Transverse colon (tissue), 4 donors: ENCODE measurements at places on chromosomes 5 and 9. TPM values are rescaled to one million over a fixed set of nuclear protein-coding genes. Genes with fewer than 3 reads are reported as not detected.

The TTC16 gene
- not detected for total RNA-seq

The LIFR gene
- 14.3 TPM for total RNA-seq

DNA sequence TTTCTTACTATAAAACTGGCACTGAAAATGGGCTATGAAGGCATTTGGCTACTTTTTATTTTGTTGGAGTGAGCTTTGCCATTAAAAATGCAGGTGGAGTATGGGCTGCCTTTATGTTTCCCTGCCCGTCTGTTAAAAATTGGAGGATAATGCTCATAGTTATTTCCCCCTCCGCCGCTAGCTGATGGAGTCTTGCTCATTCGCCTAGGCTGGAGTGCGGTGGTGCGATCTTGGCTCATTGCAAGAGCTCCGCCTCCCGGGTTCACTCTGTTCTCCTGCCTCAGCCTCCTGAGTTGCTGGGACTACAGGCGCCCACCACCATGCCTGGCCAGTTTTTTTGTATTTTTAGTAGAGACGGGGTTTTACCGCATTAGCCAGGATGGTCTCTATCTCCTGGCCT is 8.6 kb downstream of the G3BP1 start:
- no peaks in the 10 kb centered on the region for H3K36me3 ChIP-seq
- no peaks in the 10 kb centered on the region for H3K27me3 ChIP-seq
- H3K4me3 ChIP-seq = no peak overlapping the region
- H3K27ac ChIP-seq = no peak overlapping the region

DNA sequence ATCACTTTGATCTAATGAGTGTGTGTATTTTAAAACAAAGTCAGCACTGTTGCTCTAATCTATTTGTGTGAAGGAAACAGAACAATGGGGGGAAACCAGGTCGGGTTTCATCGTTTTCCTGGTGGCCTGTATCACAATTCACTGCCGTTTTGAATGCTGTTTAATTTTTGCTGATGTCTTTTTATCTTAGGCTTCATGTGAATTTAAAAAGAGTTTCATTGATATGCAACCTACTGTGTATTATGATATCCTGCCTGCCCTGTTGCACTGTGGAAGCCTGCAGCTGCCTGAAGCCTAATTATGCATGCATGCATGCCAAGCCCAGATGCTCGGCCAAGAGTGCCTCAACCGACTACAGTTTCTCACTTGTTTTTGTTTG is 307.5 kb downstream of the ZNF608 start:
- no peak overlapping the region for H3K27ac ChIP-seq
- DNase-seq = no peak
- no peak overlapping the region for H3K4me3 ChIP-seq
- no peaks in the 10 kb centered on the region for H3K36me3 ChIP-seq

The NSMF gene
- total RNA-seq = 54.0 TPM

The DMRT2 gene
- 1.8 TPM for total RNA-seq

The SLC22A4 gene
- 48.3 TPM for total RNA-seq

The ASPN gene
- 4.4 TPM for total RNA-seq

DNA sequence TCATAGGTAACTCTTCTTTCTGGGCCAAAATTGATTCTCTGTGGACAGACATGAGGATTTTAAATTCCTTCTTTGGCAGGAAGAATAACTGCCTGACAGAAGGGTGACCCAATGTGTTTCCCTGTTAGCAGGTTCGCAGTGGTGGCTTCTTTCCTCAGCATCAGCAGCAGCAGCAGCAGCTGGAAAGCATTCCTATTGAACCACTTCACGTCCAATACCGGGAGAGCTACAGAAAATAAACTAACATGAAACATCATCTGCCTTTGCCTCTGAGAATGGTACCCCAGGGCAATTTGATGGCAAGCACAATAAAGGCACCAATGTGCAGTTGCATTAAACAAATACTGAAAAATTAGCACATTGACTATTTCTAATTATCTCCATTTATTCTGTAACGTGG is 214.5 kb downstream of the TMEM167A start:
- H3K4me1 ChIP-seq = no peaks in the 10 kb centered on the region
- no peak overlapping the region for H3K4me3 ChIP-seq
- no peaks in the 10 kb centered on the region for H3K27me3 ChIP-seq
- H3K36me3 ChIP-seq = no peaks in the 10 kb centered on the region
- DNase-seq = no peak

The TNC gene
- 29.4 TPM for total RNA-seq

- no peaks in the 10 kb centered on the region for H3K4me1 ChIP-seq
- H3K4me3 ChIP-seq = no peak overlapping the region
- no peaks in the 10 kb centered on the region for H3K36me3 ChIP-seq
- H3K27me3 ChIP-seq = no peaks in the 10 kb centered on the region
- no peak for DNase-seq
Observed at GRCh38 chr9:111940697-111941096, 44.1 kb downstream of the UGCG start.

DNA sequence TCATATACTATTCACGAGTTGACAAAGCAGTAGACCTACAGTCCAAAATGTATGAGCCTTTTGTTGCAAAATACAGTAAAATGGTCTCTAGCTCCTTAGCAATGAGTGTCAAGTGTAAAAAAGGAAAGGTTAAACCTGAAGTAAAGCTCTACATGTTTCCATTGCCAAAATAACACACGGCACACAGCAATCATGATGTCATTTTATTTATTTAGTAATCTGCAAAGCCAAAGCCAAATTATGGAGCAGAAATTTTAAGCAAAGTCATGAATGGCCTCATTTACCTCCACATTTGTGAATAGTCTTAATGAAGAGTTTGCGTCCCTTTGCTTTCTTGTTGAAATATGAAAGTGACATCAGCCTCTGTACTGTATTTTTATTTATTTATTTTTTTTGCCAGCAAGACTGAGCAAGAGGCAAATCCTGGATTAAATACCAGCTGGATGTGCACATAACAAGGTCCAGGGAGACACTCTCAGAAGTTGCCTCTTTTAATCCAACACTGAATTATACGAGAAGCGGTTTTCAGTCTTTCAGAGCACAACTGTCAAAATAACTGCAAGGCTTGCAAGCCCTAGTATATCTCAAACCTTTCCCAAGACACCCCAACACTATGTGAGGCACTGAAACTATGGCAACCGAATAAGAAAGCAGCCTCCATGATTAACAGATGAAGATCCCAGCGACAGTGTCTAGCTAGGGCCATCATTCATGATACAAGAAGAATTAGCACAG is 9.7 kb downstream of the SEMA6A start:
- DNase-seq = no peak
- no peak overlapping the region for H3K4me3 ChIP-seq
- H3K36me3 ChIP-seq = no peaks in the 10 kb centered on the region
- H3K4me1 ChIP-seq = peaks cover 5% of the 10 kb centered on the region
- no peaks in the 10 kb centered on the region for H3K27me3 ChIP-seq
- no peak overlapping the region for H3K27ac ChIP-seq

DNA sequence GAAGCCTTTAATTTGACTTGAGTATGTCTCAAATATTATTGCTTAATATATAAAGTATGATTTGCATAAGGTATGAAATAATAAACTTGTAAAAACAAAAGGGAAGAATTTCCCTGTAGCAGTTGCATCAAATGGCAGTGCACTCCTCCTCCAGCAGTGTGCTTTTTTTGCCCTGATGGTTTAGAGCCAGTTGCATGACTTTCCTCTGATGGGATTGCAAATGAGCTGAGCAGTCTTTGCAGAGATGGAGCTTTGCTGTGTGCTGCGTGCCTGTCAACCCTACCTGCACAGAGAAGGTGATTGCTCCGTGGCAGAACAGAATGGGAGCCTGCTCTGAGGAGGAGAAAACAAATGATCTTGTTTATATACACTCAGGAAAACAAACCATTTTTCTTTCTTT is 22.7 kb upstream of the CATSPER3 start:
- no peaks in the 10 kb centered on the region for H3K27me3 ChIP-seq
- no peak for DNase-seq
- no peak overlapping the region for H3K27ac ChIP-seq
- H3K4me1 ChIP-seq = no peaks in the 10 kb centered on the region

DNA sequence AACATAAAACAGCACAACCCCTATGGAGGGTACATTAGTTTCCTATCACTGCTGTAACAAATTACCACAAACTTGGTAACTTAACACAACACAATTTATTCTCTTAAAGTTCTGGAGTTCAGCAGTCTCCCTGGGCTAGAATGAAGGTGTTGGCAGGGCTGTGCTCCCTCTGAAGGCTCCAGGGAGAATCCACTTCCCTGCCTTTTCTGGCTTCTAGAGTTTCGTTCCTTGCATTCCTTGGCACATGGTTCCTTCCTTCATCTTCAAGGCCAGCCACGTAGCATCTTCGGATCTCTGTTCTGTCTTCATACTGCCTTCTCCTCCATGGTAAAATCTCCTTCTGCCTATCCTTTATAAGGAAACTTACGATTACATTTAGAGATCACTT is 25.0 kb upstream of the GSN start:
- H3K4me1 ChIP-seq = peaks cover 12% of the 10 kb centered on the region
- H3K4me3 ChIP-seq = no peak overlapping the region
- peak overlapping the region; percentile 45 for H3K27ac ChIP-seq
- no peak for DNase-seq
- H3K27me3 ChIP-seq = no peaks in the 10 kb centered on the region
